ENCODE measurements at places on chromosomes 2 and 18.

DNA sequence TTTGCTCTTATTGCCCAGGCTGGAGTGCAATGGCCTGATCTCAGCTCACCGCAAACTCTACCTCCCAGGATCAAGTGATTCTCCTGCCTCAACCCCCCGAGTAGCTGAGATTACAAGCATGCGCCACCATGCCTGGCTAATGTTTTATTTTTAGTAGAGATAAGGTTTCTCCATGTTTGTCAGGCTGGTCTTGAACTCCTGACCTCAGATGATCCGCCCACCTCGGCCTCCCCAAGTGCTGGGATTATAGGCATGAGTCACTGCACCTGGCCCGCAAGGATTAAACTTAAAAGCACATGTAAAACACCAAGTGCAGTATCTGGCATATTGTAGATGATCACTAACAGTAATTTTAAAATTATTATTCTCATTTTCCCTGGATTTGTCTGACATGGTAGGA, 72.9 kb downstream of the C1QL2 start:
- H3K36me3 ChIP-seq = no peaks in the 10 kb centered on the region
- peaks cover 11% of the 10 kb centered on the region for H3K4me1 ChIP-seq
- H3K27ac ChIP-seq = no peak overlapping the region
- H3K4me3 ChIP-seq = no peak overlapping the region
- peaks cover 9% of the 10 kb centered on the region for H3K27me3 ChIP-seq
- no peak for DNase-seq

DNA sequence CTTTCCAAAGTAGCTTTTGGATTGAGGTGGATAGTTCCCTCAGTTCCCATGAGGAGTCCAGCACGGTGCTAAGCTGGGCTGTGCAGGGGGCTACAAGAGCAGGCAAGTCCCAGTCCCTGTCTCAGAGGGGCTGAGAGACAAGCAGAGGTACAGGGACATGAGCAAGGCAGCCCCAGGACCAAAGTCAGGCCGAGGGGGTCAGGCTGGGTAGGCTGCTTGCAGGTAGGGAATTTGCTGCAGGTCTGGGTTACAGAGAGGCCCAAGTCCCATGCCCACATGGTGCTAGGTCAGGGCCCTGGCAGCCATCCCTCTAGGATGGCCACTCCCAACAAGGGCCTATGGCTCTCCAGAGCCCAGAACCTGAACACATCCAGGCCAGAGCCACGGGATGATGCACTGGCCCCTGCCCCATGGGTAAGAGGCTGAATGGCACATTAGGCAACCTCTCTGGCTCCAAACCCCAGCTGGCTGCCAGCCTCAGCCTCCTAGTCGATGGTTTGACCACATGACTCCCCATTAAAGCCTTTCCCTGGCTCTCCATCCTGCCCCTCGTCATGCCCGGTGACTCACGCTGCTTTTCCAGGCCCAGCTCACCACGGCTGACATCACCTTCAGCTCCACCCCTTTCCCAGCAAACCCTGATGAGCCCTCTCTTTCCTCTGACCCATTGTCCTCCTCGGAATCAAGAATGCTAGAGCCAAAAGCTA, 83.7 kb downstream of the SDC1 start:
- H3K4me3 ChIP-seq = no peak overlapping the region
- peak overlapping the region; percentile 75 for H3K27ac ChIP-seq
- peaks cover 100% of the 10 kb centered on the region for H3K4me1 ChIP-seq
- no peaks in the 10 kb centered on the region for H3K27me3 ChIP-seq
- no peak for DNase-seq

DNA sequence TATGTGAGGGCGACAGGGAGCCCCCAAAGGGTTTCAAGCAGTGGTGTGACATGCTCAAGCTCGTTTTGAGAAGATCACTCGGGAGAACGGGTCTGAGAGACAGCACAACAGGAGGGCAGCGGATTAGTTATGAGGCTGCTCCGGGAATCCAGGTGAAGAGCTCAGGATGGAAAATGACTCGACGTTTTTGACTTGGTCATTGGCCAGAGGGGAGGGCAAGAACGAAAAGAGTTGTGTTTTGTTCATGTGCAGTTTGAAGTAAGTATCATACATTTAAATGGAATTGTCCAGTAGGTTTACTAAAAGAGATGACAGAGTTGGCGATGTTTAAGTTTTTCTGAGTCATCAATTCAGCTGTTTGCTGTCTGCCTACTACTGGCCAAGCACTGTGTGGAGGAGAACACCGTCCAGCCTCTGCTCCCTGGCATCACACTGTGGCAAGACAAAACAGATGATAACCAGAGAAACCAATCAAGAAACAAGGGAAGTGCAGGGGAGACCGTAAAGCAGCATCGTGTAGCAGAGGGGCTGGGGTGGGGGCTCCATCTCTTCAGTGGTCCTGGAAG, 25.3 kb upstream of the ANXA4 start:
- H3K27ac ChIP-seq = no peak overlapping the region
- H3K4me1 ChIP-seq = peaks cover 41% of the 10 kb centered on the region
- no peak overlapping the region for H3K4me3 ChIP-seq

GRCh38 chr2:175168564-175168945, 552 bp upstream of the ATF2 start:
- peak overlapping the region; percentile 97 for H3K4me3 ChIP-seq
- peaks cover 32% of the 10 kb centered on the region for H3K4me1 ChIP-seq
- H3K27me3 ChIP-seq = no peaks in the 10 kb centered on the region
- H3K27ac ChIP-seq = peak overlapping the region; percentile 96
- peaks cover 25% of the 10 kb centered on the region for H3K36me3 ChIP-seq
- DNase-seq = no peak

DNA sequence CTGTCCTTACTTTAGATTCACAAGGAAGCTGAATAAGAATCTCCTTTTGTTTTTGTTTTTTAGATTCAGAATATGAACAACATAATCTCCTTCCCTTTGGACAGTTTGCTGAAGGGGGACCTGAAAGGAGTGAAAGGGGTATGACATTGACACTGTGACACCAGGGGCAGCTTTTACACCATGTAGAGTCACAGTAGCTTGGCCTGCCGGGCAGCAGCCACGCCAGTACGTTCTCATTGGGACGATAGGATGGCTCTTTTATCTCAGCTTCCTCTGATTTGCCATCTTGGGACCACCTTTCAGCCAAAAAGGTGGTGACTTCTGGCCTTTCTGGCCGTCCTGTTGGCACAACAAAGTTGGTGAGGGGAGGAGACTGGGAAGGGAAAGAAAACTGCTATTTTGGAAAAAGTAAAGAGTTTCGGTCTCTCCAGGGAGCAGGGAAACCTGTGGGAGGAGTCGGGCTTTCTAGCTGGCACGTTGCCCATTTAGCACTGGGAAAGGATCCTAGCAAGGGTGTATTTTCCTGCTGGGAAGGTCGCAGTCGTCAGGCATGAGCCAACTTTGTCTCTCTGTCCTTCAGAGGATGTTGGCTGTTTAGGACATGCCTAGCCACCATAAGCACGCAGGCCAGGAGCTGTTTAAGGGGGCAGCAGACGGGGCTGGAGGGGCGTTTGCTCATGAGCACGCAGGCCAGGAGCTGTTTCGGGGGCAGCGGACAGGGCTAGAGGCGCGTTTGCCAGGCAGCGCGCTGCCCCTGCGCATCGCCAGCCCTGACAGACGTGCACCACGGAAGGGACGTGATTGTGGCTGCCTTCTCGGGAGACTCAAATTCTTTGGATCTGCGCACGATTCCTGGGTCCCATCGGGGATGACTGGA, 104.6 kb downstream of the ITGB1BP1 start:
- H3K27me3 ChIP-seq = no peaks in the 10 kb centered on the region
- H3K27ac ChIP-seq = peak overlapping the region; percentile 68
- H3K36me3 ChIP-seq = peaks cover 38% of the 10 kb centered on the region
- no peak for DNase-seq
- H3K4me3 ChIP-seq = no peak overlapping the region

DNA sequence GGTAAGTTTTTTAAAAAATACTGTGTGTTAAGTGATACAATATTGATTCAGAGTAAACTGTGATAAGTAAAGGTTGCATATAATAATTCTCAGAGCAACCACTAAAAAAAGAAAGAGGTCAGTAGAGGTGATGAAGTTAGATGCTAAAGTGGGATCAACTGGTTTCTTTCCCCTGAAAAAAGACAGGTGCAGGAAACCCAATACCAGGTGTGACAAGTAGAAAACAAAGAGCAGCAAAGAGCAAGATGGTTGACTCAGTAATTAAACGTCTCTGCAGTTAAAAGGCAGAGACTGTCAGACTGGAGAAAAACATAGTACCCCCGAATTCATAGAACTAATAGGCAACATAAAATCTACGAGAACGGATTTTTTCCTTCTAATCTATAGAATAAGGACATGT, 128.3 kb downstream of the ATP9B start:
- no peak overlapping the region for H3K27ac ChIP-seq
- no peaks in the 10 kb centered on the region for H3K4me1 ChIP-seq
- H3K4me3 ChIP-seq = no peak overlapping the region
- peaks cover 26% of the 10 kb centered on the region for H3K36me3 ChIP-seq

DNA sequence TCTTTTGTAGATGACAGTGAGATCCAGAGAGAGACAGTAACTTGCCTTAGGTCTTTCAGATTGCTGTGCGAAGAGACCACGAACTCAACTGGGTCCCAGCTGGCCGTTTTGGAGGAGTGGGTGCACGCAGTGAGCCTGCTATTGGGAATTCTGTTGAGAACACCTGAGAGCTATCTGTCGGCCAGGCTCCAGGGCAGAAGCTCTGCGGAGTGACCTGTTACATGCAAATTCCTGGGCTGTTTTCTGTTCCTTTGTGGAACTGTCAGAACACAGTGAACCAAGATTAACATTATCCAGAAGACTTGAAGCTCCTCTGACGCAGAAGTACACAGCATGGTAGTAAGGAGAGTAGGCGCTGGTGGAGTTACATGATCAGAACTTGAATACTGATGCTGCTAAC, 99.5 kb upstream of the LMAN1 start:
- no peak for DNase-seq
- no peak overlapping the region for H3K4me3 ChIP-seq
- H3K27me3 ChIP-seq = peaks cover 22% of the 10 kb centered on the region
- no peaks in the 10 kb centered on the region for H3K36me3 ChIP-seq
- no peak overlapping the region for H3K27ac ChIP-seq
- H3K4me1 ChIP-seq = peaks cover 47% of the 10 kb centered on the region

DNA sequence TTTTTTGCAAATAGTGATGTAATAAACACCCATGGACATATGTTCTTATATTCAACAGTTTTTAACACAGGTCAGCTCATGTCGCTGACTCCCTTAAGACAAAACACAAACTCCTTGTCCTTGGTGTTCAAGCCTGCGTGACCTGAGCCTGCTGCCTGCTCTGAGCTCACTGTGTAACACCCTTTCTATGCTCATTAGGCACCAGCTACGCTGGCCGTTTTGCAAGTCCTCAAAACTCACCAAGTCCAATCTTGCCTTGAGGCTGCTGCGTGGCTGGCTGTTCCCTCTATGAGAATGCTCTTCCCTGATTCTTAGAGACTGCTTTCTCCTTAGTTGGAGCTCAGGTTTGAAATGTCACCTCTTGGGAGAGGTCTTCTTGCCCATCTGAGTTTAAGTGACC, 100.5 kb upstream of the GLI2 start:
- no peak for DNase-seq
- H3K4me1 ChIP-seq = peaks cover 33% of the 10 kb centered on the region
- no peak overlapping the region for H3K27ac ChIP-seq
- H3K4me3 ChIP-seq = no peak overlapping the region
- H3K36me3 ChIP-seq = no peaks in the 10 kb centered on the region

DNA sequence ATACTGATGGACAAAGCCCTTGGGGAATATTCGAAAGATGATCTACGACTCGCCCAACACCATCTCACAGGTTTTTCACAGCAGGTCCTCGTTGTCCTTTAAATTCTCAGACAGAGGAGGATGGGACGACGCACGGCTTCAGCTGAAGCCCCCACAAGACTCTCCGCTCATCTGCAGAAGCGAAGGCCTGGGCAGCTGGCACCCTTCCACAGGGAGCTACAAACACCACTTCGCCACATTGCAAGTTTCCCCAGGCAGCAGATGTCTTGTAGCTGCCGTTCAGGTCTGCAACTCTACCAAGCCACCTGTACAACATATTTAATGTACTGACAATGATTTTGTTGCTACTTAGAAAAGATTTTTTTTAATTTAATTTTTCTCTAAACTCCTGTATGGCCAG, 642.9 kb downstream of the ZEB2 start:
- DNase-seq = no peak
- no peak overlapping the region for H3K4me3 ChIP-seq
- H3K36me3 ChIP-seq = no peaks in the 10 kb centered on the region
- H3K4me1 ChIP-seq = peaks cover 11% of the 10 kb centered on the region
- H3K27ac ChIP-seq = no peak overlapping the region
